ENCODE measurements at places on chromosomes 11 and 22. TPM values are rescaled to one million over a fixed set of nuclear protein-coding genes. Genes with fewer than 3 reads are reported as not detected.
A peak's percentile ranks its signal among the peaks of the same experiment; 100 is the strongest.

DNA sequence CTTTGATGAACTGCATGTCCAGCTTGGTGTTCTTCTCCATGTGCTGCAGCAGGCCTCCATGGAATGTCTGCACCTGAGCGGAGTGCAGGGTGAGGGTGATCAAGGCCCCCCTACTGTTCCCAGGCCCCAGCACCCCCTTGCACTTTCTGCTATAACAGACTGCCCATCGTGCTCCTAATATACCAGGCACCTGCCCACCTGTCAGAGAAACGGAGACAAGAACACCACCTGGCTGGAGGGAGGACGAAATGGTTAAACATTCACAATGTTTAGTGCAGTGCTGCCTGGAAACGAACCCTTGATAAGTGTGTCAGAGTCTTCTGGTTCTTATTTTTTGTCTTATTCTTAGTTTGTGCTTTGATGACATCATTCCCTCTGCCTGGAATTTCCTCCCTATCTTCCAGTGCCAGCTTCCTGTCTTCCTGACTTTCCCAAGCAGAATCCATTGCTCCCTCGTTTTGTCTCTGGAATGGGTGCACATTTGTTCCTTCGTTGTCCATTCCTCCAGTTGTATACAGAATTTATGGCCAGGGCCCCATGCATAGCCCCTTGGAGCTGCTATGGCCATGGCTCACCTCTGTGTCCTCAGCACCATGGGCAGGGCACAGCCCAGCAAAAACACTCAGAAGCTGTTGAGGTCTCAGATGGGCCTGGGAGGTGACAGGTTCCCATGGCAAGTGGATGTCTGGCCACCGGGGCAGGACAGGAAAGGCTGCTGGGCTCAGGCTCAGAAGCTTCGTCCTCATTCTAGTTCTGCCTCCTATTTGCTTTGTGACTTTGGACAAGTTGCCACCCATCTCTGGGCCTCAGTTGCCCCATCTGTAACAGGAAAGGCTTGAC, 11.9 kb downstream of the BAIAP2L2 start:
- H3K27ac ChIP-seq, result no peak overlapping the region
- no peak for DNase-seq
- no peak overlapping the region for H3K4me3 ChIP-seq
- no peaks in the 10 kb centered on the region for H3K27me3 ChIP-seq
- no peaks in the 10 kb centered on the region for H3K36me3 ChIP-seq

DNA sequence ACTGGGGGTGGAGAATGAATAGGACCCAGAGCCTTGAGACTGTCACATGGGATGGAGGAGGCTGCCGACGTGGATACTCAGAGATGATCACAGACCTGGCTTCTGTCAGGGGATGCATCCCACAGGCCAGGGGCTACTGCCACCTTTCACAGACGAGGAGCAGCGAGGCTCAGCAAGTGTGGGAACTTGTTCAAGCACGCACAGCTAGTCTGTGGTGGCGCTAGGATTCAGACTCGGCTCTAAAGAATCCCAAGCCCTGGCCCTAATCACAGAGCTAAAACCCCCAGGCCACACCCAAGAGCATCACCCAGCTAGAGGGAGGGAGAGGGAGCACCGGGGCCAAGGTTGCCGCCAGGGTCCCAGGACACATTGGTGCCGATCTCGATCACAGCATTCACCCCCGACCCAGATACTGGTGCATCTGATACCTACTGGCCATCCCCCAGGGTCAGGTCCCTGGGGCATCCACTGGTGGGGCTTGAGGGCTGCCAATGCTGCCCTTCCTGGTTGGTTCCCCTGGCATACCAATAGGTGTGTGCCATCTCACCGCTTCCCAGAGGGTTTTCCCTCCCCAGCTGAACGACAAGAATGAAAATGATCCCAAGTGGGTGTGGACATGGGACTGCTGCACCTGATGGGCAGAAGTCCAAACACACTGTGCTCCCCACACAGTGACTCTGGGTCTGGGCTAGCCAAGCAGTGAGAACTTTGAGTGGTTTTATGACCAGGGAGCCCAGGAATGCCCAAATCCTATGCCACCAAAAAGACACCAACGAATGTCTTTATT, 6.2 kb downstream of the CHST1 start:
- DNase-seq, result no peak
- peaks cover 72% of the 10 kb centered on the region for H3K27me3 ChIP-seq
- no peak overlapping the region for H3K4me3 ChIP-seq
- peaks cover 7% of the 10 kb centered on the region for H3K4me1 ChIP-seq
- no peak overlapping the region for H3K27ac ChIP-seq

- H3K4me3 ChIP-seq, result no peak overlapping the region
- H3K4me1 ChIP-seq, result no peaks in the 10 kb centered on the region
- no peak overlapping the region for H3K27ac ChIP-seq
- no peak for DNase-seq
Observed at GRCh38 chr11:119752946-119753345, 23.9 kb upstream of the NECTIN1 start.

DNA sequence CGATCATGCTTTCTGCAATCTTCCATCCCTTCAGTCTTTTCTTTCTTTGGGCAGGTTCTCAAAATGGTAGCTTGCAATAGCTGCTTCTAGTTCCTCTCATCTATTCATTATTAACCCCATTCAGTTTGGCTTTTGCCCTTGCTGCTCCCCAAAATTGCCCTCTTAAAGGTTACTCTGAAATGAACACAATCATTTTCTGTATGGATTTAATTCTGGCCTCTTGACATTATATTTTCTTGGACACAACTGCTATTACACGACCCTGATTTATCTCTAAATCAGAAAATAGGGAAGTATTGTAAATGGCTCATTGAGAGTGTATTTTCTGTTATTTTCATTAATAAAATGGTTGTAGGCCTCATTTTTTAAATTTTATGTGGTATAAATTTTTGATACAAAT, at the start of gene ANGPTL5:
Gene ANGPTL5, minus strand, starts transcription at position 101 of the 400 bp plus-strand sequence. CDS start 8,613 bp downstream, outside the sequence.
- peak within 1 kb of the TSS; percentile 59 for H3K27ac ChIP-seq
- H3K27me3 ChIP-seq, result no peaks in the 10 kb centered on the region
- DNase-seq, result no peak
- peaks cover 12% of the 10 kb centered on the region for H3K4me1 ChIP-seq

- no peak overlapping the region for H3K4me3 ChIP-seq
- H3K4me1 ChIP-seq, result no peaks in the 10 kb centered on the region
- no peaks in the 10 kb centered on the region for H3K36me3 ChIP-seq
- no peak overlapping the region for H3K27ac ChIP-seq
Observed at GRCh38 chr22:38963872-38964271, 6.5 kb downstream of the APOBEC3A start.

DNA sequence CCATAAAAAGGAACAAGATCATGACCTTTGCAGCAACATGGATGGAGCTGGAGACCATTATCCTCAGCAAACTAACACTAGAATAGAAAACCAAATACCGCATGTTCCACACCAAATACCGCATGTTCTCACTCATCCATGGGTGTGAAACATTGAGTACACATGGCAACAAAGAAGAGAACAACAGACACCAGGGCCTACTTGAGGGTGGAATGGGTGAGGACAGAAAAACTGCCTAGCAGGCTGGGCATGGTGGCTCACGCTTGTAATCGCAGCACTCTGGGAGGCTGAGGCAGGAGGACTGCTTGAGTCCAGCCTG, 12.3 kb downstream of the EHD1 start:
- H3K27ac ChIP-seq, result peak overlapping the region; percentile 53
- no peak overlapping the region for H3K4me3 ChIP-seq
- peaks cover 63% of the 10 kb centered on the region for H3K36me3 ChIP-seq
- peaks cover 80% of the 10 kb centered on the region for H3K4me1 ChIP-seq

DNA sequence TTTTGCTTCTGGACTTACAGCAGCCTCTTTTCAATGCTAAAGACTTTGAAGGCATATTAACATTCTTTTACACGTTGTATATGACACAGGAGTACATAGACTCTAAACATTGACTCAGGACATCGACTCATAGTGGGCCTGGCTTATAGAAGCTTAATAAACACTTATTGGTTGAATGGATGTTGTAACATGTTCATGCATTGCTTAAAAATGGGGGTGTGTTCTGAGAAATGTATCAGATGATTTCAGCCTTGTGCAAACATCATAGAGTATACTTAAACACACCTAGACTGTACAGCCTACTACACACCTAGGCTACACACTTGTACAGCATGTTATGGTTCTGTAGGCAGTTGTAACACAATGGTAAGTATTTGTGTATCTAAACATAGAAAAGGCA, 17.9 kb downstream of the TTC17 start:
- H3K27me3 ChIP-seq, result no peaks in the 10 kb centered on the region
- peak overlapping the region; percentile 8 for H3K27ac ChIP-seq
- DNase-seq, result no peak
- H3K4me1 ChIP-seq, result peaks cover 11% of the 10 kb centered on the region

DNA sequence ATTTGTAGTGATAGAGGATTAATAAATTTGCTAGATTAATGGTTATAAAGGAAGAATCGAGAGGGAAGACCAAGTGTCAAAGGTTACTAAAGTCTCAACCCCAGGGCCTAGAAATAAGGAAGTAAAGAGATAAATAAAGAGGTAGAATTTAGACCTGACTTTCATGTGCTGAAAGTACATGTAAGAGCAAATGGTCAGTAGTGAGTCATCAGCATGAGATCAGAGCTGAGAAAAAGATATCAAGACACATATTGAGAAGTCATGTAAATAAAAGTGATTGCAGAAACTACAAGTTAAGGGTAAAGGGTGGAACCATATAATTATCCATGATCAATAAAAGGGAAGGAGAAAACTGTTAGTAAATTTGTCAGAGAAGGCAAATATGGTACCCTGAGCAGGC, 1.4 kb upstream of the OR8B8 start:
- DNase-seq, result no peak
- no peak overlapping the region for H3K27ac ChIP-seq
- no peaks in the 10 kb centered on the region for H3K36me3 ChIP-seq
- no peaks in the 10 kb centered on the region for H3K27me3 ChIP-seq
- no peaks in the 10 kb centered on the region for H3K4me1 ChIP-seq
- no peak overlapping the region for H3K4me3 ChIP-seq

DNA sequence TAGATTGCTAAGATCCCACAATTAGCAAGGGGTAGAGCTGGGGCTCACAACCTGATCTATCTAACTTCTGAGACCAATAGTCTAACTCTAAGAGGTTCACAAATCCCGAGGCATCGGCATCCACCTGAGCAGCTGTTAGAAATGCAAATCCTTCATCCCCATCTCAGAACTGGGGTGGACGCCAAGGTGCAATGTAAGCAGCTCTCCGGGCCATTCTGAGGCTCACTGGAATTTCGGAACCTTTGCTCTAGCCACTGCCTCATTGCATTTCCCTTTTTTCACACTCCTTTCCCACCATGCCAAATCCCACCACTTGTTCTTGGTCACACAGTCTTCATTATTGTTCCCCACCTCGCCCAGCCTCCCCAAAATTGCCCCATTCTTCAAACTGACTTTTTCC, 29.8 kb downstream of the MAML2 start:
- H3K4me1 ChIP-seq, result peaks cover 86% of the 10 kb centered on the region
- H3K27ac ChIP-seq, result peak overlapping the region; percentile 96
- no peak overlapping the region for H3K4me3 ChIP-seq
- no peaks in the 10 kb centered on the region for H3K27me3 ChIP-seq
- no peaks in the 10 kb centered on the region for H3K36me3 ChIP-seq

DNA sequence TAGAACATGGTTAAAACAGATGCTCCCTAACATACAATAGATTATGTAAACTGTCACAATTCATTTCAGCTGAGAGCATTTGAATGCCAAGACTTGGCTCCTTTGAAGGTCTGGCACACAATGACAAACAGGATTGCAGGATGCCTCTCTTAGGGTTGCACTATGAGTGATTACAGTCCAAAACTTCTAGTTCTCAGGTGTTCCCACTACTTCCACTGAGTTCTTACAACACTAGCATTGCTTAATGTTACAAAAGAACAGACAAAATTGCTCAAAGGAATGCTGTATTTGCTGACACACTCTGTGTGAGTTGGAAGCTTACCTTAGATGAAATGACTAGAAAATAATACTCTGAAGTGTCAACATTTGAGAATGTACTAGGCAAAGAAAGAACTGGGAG, 2413.8 kb upstream of the RAG2 start:
- no peak for DNase-seq
- no peaks in the 10 kb centered on the region for H3K4me1 ChIP-seq
- H3K4me3 ChIP-seq, result no peak overlapping the region
- H3K27ac ChIP-seq, result no peak overlapping the region
- no peaks in the 10 kb centered on the region for H3K36me3 ChIP-seq

GRCh38 chr22:41676134-41676533, 12.5 kb downstream of the SNU13 start:
- DNase-seq, result no peak
- no peak overlapping the region for H3K27ac ChIP-seq
- H3K36me3 ChIP-seq, result peaks cover 80% of the 10 kb centered on the region
- H3K4me3 ChIP-seq, result no peak overlapping the region
- no peaks in the 10 kb centered on the region for H3K27me3 ChIP-seq

DNA sequence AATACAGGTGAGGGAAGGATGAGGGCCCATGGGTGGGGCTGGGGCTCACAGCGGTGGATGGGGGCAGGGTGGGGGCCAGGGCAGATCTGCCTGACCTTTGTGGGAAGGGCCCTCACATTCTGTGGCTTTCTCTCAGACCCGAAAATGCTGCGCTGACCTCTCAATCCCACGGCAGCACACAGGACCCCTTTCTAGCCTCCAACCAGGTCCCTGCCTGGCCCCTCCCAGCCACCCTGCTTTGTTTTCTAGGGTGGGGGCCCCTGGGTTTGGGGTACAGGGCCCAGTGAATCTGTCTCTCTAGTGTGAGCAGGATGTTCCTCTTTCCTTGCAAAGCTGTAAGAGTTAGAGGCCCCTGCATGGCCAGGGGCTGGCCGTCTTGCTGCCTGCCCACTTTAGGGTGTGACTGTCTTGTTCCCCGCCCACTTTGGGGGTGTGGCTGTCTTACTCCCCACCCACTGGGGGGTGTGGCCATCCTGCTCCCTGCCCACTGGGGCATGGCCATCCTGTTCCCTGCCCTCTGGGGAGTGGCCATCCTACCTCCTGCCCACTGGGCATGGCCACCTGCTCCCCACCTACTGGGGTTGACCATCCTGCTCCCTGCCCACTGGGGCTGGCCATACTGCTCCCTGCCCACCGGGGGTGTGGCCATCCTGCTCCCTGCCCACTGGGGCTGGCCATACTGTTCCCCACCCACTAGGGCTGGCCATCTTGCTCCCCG, 11.5 kb downstream of the PARVG start:
- no peaks in the 10 kb centered on the region for H3K36me3 ChIP-seq
- no peak overlapping the region for H3K4me3 ChIP-seq
- no peaks in the 10 kb centered on the region for H3K27me3 ChIP-seq
- H3K27ac ChIP-seq, result no peak overlapping the region

The KDM4E gene
- total RNA-seq, result not detected

The DRD4 gene
- not detected for total RNA-seq

The BTG4 gene
- total RNA-seq, result not detected

All from SJSA1 (cell line).